NCI-H524 treated with DMSO at 0.1 percent for 48 hours (cell line): ENCODE measurements at places on chromosomes 7 and 10.

- no peak for DNase-seq
These were observed 391.0 kb downstream of the SUGCT start for GRCh38 chr7:40525764-40526163.

DNA sequence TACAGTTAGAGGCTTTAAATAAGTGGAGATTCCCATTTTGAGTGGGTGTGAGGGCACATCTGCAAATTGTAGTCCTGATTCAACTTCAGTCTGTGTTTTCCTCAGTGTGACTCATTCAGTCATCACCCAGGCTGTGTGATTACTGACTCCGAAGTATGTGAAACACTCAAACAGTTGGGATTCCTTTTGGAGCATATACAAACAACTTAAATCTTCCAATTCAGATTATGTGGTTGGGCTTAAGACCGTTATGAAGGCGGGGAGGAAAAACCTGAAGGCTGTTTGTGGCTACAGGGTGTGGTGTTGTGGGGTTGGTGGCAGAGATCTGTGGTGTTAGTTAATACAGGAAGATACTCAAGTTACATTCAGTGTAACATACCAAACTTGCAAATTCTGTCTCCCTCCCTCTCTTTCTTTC lies 259.7 kb upstream of the FERD3L start:
- DNase-seq = no peak

- no peak for DNase-seq
These were observed 65.4 kb upstream of the APBB1IP start for GRCh38 chr10:26372513-26373354.

GRCh38 chr7:156589808-156590207 lies 50.8 kb upstream of the RNF32 start:
- DNase-seq = no peak

DNA sequence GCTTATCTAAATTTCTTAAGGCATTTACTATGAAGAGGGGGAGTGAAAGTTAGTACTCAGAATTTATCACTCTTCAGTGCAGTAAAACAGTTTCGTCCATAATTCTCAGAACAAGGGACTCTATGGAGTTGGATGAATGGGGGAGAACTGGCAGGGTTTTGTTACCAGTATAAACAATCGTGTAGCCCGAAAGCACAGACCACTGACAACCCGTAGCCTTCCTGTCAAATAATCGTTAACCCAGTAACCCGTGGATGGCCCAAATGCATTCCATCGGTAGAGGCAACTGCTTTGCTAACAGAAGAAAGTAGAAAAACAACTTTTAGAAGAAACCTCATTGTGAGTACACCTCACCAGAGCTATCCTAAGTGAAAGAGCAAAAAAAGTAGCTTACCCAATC lies 583.9 kb downstream of the NXPH1 start:
- DNase-seq = no peak

GRCh38 chr7:95933618-95934017 lies 161.3 kb downstream of the DYNC1I1 start:
- peak; percentile 52 for DNase-seq

DNA sequence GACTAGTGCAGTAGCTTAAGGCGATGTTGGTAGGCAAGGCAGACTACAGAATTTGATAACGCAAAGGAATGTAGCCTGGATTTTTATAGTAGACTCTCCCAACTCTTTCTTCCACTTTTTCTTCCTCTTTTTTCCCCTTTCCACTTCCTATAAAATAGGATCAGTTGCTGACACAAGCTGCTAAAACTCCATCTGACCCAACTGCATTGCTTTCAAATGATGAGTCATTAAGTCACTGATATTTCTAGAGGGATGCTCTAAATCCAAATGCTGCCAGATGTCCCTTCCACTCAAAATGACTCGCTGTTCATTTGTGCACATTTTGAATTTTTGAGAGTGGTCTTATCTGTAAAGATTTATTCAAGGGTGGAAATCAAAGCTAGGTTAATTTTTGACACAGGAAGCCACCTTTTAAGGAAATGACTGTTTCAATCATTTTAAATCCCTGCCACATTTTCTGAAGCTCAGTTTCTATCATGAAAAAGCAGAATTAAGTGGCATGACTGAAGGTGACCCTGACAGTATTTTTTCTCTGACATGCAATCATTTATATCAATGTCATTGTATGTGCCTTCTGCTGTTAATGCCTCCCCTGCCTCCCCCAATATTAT lies 25.8 kb upstream of the SFMBT2 start:
- peak; percentile 52 for DNase-seq

DNA sequence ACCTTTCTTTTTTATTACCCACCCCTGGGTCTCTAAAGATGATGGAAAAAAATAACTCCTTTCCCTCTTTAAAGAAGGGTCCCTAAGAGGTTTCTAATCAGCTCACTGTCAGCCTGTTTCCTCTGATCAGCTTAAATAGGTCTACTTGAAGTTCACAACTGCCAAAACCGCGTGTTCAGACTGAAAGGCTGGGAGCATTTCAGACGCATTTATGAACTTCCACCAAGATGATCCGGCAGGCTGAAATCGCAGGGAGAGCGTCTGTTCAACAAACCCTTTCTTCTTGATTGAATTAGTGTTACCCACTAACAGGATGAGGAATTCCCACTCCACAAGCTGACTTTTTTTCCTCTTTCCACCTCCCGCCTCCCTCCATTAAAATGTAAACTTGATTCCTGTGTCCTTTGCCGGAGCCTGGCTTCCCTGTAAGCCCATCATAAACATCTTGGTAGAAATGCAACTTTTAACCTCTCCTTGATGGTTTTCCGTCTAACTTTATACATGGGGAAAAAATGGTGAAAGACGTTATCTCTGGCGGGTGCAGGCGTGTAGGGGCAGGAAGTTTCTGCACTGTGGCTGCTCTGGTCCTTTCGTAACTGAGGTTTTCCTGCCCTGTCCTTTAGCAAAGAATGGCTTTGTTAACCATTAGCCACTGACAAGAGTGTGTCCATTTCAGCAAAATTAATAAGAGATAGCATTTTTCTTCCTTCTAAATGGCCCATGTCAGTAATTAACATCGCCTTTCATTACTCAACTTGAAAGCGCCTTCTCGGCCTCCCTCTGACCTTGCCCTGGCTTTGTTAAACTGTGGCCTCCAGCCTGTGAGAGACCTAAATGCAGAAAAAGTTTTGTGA lies 130.7 kb downstream of the BAMBI start:
- DNase-seq = no peak

GRCh38 chr7:69060516-69060915 lies 537.8 kb upstream of the AUTS2 start:
- peak; percentile 84 for DNase-seq

GRCh38 chr10:20885678-20886077 lies 11.4 kb downstream of the NEBL start:
- no peak for DNase-seq

GRCh38 chr7:149820622-149821190 lies 17.5 kb upstream of the ZNF862 start:
- no peak for DNase-seq

DNA sequence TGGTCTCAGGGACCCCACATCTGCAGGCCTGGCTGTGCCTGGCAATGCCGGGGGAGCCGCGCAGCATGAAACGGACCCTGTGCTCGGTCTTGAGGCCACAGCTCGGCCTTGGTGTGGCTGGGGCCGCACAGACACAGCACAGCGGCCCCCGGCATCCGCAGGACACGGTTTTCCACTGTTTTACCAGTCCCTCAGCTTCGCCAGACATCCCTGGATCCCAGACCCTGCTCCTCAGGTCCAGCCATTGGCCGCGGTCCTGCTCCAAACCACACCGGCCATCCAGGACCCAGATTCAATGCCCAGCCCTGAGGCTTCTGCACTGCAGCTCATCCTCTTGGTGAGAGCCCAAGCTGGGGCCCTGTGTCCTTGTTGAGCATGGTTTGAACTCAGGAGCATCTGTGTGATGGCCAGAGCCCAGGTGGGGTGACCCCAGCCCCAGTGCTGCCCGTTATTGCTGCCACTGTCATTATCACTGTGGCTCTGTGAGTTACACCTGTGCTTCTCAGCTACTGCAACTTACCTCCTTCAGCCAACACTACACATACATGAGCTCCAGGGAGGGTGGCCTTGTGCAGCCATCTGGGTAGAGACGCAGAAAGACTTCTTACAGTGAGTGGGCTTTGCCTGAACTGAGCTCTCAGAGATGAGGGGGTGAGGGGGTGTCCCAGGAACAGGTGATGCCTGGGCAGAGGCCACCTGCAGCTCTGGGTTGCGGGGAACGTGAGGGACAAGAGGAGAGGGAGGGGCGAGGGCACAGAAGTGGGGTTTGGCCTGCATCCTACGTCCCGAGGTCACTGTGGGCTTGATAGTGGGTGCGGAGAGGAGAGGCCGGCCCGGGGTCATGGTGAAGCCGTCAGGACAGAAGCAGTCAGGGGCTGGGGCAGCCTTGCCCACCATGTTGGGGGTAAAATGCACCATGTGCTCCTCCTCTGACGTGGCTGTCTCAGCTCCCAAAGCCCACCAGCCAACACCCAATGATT lies 567.6 kb downstream of the PTPRN2 start:
- no peak for DNase-seq

- no peak for DNase-seq
These were observed 151.5 kb downstream of the RNF216 start for GRCh38 chr7:5629941-5630340.

GRCh38 chr10:137606-138005 lies 2.4 kb downstream of the ZMYND11 start:
- no peak for DNase-seq

- DNase-seq = no peak
These were observed 75.3 kb downstream of the HIP1 start for GRCh38 chr7:75663302-75663907.

- no peak for DNase-seq
These were observed 283.3 kb downstream of the PPP1R3A start for GRCh38 chr7:113635492-113635891.

DNA sequence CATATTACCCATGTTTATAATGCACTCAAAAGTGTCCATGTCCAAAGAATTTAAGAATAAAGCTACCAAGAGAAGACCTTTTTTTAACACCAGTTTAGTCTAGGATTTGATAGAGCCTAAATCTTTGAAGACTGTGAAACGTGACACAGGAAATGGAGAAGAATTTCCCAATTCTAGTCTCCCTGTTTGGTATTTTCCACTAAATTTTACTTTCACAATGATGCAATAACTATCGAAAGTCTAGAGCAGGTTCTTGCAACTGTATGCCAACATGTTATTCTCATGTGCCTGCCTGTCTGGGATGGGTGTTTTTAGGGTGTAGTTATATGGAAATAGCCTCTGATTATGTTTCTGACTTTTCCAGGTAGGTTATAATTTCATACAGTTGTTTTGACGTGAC lies 6.9 kb upstream of the MXI1 start:
- no peak for DNase-seq

DNA sequence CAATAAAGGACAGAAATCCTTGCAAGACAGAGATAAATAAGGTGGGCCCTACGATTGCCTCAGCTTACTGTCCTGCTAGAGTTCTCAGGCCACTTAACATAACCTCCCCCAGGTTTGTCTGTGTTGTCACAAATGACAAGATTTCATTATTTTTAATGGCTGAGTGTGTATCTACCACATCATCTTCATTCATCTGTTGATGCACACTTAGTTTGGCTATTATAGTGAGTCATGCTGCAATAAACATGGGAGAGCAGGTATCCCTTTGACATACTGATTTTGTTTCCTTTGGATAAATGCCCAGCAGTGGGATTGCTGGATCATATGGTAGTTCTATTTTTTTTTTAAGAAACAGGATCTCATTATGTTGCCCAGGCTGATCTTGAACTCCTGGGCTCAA lies 60.6 kb downstream of the PRTFDC1 start:
- DNase-seq = no peak

GRCh38 chr10:30531751-30532530 lies 97.6 kb downstream of the LYZL2 start:
- DNase-seq = no peak

DNA sequence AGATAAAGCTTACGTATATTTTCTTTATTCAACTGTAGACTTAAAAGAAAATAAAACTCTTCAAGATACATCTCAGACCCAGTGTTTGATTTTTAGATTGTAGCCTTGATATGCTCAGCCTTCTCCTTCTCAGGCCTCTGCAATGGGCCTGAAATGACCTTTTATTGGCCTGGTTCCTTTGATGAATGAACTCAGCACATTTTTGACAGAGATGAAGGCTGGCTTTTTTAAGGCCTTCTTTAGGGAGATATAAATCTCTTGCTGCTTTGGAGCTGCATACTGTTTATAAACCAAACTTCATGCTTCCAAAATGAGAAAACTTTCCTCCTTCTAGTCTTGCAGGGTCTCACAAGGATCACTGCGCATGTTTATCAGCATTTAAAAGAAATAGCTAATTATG lies 1049.8 kb downstream of the LRMDA start:
- DNase-seq = no peak

DNA sequence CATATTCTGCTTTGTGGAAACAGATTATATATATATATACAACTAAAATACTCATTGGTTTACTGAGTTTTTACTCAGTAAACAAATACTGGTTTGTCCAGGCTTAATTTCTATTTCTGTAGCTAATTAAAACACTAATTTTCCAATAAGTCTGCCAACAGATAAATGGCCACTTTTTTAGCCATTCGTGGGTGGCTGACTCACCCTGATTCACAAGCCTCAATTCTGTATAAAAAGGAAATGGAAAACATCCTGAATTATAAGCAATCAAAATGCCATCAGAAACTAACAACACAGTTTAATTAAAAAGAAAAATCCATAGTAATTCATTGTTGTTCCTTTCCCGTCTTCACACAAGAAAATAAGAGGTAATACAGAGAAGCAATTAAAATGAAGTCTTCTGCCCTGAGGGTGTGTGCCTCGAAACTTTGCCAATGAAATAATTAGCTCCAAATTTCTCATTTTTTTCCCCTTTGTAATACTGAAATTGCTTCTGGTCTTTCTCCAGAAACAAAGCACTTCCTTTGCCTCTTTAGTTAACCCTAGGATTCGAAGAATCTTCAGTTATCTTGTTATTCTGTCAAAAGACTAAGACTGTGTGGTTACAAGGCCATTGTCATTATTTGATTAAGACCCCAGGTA lies 118.7 kb upstream of the PTN start:
- no peak for DNase-seq

- DNase-seq = no peak
These were observed 193.6 kb downstream of the MAD1L1 start for GRCh38 chr7:2038931-2039728.

DNA sequence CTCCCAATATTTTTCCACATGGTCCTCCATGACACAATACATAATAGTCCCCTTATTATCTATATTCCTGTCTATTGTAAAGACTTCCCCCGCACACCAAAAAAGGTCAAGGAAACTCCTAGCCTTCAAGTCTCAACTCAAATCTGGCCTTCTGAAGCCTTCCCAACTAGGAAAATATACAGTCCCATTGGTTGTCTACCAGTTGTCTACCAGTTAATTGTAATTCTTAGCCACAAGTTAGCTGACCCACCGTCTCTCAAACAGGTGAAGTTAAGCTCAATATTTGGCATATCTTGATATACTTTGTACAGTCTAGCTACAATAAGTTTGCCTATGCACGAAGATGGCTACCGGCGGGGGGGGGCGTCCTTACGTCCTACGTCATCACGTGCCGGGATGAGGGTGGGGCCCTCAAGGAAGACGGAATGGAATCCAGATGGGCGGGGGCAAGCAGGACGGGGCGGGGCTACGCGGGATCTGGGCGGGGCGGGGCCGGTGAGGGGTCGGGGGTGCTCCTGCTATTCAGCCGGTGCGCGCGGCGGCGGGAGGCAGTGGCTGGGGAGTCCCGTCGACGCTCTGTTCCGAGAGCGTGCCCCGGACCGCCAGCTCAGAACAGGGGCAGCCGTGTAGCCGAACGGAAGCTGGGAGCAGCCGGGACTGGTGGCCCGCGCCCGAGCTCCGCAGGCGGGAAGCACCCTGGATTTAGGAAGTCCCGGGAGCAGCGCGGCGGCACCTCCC lies at the start of gene AHR:
AHR (plus strand) TSS at position 551 of the 738 bp plus-strand sequence. CDS start 613 bp downstream, outside the sequence.
- peak; percentile 10 for DNase-seq
